Stimulated activated CD8-positive, alpha-beta memory T cell treated with anti-CD3 and anti-CD28 coated beads, Interleukin-7, amount 100 ng/mL, for 1 hour (primary cell): ENCODE measurements at places on chromosomes 7 and 10.
A peak's percentile ranks its signal among the peaks of the same experiment; 100 is the strongest.

DNA sequence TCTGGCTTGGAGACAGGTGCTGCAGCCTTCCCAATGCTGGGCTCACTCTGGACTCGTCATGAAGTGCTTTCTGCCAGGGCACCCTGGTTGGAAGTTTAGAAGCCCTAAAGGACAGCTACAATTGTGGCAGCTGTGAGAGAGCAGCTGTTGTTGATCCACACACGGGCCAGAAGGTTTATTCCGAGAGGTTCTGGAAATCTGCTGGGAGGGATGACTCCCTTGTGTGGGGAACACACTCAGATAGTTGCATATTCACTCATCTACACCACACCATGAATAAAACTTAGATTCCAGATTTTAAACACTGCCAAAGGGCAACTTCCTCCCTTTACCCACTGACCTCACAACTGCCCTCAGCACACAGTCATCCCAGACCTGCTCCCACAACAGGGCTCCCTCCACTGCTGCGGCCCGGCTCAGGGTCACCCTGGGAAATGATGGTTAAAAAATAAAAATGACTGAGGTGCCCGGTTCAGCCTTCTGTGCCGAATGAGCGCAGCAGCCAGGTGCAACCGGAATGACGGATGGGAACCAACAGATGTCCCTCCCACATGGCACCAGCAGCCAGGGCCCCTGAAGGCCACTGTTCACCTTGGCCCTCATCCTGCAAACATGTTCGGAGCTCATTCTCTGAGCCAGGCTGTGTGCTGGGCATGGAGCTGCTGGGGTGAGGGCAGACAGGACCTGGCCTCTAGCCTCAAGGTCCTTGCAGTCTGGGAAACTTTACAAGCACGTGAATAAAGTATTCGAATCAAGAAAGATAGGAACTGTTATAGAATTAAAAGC lies 40.2 kb downstream of the ASB13 start:
- no peak for DNase-seq

DNA sequence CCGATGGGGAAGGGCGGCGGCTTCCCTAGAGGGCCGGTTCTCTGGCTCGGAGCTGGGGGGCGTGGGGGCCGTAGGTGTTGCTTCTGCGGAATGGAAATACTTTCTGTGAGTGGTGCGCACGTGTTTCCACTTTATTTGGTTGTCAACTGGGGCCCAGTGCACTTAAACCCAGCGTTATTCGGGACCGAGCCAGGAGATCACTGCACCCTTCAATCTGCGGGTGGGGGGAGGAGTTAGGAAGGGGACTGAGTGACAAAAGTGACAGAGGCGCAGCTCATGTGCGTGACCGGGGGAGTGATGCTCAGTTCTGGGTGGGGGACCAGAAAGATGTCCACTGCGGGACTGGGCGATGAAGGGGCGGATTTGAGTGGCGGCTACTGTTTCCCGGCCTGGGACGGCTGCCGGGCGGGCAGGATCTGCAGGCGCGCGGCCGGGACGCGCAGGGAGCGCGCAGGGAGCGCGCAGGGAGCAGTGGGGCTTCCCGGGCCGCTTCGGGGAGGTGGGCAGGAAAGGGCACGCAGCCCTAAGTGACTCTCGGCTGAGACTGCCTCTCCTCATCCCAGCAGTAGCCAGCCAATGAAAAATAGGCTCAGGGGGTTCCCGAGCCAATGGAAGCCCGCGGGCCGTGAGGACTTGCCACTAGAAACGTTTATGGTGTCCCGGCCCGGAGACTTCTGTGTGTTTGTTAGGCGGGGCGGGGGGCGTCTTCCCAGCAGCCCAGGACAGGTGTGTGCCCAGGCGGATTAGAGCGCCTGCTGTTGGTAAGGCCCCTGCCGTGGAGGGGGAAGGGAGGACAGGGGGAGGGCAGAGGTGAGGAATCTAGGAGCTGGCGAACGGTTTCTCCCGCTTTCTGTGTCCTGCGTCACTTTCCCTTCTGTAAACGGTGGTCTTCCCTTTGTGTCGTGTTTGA lies 54.3 kb upstream of the KDM7A start:
- peak; percentile 20 for DNase-seq

GRCh38 chr7:767580-767940 lies 40.5 kb upstream of the PRKAR1B start:
- no peak for DNase-seq

DNA sequence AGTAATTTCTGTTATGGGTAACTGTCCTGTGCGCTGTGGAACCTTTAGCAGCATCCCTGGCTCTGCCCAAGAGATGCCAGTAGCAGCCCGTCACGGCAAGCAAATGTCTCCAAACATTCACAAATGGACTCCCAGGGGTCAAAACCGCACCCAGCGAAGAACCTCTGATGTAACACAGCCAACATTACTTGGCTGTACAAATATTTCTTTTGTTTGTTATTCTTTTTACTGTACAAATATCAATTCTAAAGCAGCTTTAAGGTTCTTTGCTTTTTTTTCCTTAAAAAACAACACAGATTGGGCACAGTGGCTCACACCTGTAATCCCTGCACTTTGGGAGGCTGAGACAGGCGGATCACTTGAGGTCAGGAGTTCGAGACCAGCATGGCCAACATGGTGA lies 182.5 kb downstream of the KMT2E start:
- no peak for DNase-seq

GRCh38 chr10:64103750-64104470 lies 582.7 kb downstream of the REEP3 start:
- no peak for DNase-seq

- no peak for DNase-seq
Observed at GRCh38 chr10:123381224-123381623, 227.0 kb downstream of the BUB3 start.

GRCh38 chr7:151327659-151328058 lies 14.0 kb upstream of the NUB1 start:
- DNase-seq, result no peak

DNA sequence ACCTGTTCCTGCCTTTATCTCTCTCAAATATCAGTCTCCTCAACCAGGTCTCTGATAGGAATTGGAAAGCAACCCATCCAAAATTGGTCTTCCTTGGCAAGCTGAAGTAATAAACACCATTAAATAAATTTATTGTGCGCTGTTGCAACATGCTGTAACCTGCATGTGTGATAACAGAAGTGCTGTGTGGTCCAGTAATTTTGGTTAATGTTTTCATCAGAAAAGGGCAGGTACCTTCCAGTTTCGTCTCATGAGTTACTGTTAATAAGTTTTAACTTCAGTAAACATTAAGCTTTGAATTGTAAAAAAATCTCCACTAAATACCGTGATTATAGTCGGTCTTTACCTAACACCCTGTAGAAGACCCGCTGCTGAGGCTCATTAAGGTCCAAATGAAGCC lies 624.7 kb downstream of the TNS3 start:
- DNase-seq, result no peak

GRCh38 chr10:73772281-73773151 lies 9.3 kb upstream of the CHCHD1 start:
- DNase-seq, result peak; percentile 55

GRCh38 chr10:75940742-75941141 lies 509.3 kb downstream of the LRMDA start:
- no peak for DNase-seq

GRCh38 chr10:9009505-9009904 lies 955.0 kb downstream of the GATA3 start:
- no peak for DNase-seq
